ENCODE measurements at places on chromosomes 6 and 20.

GRCh38 chr6:149007846-149008245, 261.0 kb downstream of the UST start:
- no peak for DNase-seq

DNA sequence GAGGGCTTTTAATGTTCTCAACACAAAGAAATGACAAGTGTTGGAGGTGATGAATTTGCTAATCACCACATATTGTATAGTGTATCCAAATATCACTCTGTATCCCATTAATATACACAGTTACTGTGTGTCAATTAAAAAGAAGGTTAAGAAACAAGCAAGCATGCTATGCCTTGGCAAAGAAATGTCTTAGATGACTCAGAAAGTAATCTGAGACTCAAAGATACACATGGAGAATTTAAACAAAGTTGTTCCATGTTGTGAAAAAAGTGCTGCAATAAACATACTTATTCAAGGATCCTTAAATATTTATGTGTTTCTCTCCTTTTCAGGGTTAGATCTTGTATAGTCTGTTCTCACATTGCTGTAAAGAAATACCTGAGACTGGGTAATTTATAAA, 300.9 kb downstream of the DHX35 start:
- DNase-seq = no peak

DNA sequence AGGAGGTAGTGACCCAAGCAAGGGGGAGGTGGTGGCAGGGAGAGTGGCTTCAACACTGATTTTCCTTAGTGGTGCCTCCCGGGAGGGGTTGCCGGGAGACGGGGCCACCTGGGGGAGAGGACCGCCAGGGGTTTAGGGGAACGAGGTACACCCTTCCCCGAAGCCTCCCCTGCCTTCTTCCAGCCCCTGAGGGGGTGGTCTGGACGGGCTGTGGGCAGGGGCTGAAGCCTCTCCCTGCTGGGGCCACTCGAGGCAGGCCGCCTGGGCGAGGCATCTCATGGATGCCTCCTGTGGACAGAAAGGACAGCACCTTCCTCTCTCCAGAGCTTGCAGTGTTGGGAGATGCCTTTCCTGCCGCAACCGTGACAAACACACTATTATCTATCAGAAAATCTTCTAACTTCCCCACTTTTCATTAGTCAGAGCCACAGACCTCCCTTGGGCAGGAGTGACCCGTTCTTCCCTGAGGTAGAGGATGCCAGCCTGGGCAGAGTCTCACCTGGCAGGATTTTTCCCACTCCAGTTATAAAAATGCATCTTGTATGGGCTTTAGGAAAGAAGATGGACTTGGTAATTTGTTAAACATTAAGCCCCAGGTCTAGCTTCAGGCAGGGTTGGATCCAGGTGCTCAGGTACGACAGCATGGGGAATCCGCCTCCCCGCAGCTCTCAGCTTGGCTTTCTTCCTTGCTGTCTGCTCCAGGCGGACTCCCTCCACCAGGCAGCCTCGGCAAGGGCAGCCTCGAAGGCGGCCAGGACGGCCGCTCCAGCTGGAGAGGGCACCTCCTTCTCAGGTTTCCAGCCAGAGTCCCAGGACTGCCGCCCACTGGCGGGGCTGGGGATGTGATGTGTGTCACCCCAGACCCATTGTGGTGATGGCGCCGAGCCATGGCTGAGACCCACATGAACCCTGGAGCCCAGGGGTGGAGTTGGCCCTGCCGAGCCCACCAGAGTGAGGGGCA, 11.0 kb downstream of the HRH3 start:
- DNase-seq = no peak

- DNase-seq = no peak
These were observed 185.5 kb downstream of the CDH4 start for GRCh38 chr20:61437280-61438206.

GRCh38 chr20:52534616-52535015, 343.0 kb upstream of the ZFP64 start:
- no peak for DNase-seq

DNA sequence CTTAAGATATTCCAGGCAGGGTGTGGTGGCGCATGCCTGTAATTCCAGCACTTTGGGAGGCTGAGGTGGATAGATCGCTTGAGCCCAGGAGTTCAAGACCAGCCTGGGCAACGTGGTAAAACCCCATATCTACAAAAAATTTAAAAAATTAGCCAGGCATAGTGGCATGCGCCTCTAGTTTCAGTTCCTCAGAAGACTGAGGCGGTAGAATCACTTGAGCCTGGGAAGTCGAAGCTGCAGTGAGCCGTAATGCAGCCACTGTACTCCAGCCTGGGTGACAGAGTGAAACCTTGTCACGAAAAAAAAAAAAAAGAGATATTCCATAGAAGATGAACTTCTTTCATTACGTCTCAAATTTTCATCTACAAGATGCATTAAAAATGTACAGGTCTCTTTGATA, 46.7 kb upstream of the ISM1 start:
- DNase-seq = no peak

- DNase-seq = peak; percentile 66
These were observed at the start of gene EEF1A2 for GRCh38 chr20:63498960-63499337. Gene EEF1A2, minus strand, starts transcription at chr20:63499083. Its CDS starts 1,320 bp downstream, at chr20:63497763.

DNA sequence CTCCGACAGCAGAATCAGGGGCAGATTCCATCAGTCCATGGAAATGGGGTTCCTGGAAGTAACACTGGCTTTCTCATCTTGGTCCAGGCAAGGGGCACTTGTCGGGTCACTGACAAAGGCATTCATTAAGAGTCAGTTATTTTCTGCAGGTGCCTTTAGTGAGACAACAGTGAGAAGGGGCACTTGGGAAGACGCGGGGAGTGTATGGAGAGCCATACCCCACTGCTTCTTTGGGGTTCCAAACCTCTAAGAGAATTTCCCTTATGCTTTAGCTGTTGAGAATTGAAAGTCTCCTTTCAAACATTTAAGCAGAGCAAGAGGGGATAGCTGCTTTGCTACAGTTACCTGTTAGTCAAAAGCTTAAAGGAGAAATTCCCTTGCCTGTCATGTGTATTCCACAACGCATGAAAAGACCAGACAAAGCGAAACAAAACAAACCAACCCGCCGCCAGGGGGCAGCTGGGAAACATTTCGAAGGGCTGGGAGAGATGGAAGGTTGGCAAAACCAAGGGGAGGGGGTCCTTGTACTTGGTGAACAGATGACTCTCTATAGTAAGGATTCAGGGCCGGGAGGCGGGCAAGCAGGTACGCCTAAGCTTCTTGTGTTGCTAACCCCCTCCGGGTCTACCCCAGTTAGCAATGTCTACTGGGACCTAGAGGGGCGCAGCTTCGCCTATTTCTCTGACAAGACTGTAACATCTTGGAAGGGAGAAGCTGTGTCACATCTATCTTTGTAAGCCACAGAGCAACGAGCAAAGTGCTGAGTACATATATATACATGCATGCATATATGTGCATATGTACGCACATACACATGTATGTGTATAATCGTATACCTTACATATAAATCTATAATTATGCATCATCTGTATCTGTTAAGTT, 474.9 kb upstream of the AGPAT4 start:
- peak; percentile 81 for DNase-seq

DNA sequence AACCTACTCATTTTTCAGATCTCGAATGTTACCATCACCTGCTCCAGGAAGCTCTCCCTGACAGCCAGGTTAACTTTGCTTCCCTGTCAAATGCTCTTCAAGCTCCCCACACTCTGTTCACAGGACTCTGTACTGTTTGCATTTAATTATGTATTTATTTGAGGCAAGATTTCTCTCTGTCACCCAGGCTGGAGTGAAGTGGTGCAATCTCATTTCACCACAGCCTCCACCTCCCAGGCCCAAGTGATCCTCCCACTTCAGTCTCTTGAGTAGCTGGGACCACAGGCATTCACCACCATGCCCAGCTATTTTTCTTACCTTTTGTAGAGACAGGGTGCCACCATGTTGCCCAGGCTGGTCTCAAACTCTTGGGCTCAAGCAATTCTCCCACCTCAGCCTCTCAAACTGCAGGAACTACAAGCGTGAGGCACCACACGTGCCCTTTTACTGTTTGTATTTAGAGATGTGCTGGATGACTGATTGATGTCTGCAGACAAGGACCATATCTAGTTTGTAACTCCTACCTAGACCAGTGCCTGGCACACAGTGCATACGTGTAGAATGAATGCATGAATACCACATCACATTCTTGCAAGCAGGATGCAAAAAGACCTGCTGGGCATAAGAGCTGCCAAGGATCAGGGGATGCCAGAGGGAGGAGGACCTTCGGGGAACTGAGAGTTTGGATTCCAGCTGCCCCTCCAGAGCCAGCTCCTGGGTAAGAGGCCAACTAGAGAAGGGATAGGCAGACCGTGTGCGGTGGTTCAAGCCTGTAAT, 15.6 kb upstream of the CBFA2T2 start:
- DNase-seq = no peak

GRCh38 chr6:154249499-154250298, 106.9 kb downstream of the IPCEF1 start:
- no peak for DNase-seq

GRCh38 chr6:151063352-151063751, 176.4 kb upstream of the AKAP12 start:
- no peak for DNase-seq

DNA sequence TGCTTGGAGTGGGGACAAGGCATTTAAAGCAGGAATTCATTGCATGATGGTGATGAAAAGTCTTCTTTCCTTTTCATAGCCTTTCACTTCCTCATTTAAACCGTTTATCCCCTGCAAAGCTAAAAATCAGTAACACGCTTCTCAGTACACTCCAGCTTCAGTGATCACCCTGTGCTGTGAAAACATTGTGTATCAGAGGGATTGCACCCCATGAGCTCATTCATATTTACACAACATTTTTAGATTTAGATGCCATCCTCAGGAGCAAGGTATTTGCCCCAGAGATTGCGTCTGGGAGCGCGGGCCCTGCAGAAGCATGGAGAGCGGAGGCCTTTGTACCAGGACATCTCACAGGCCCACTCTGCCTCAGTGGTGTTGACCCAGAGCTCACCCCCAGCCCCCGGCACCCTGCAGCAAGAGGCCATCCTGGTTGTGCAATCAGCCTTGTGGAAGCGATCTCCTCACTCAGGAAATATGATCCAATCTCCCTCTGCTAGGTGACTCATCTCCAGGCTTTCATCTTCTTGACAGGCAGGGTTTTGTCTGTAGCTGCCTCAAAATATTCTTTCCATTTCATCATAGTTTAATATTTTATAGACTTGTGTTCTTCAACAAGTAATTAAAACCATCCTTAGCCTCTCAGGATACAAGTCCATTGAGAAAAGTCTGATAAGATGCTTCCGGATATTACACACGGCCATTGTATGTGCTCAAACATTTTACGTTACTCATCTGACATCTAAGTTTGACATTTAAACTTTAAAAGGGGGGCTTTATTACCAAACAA, 38.9 kb upstream of the THBS2 start:
- no peak for DNase-seq

- DNase-seq = no peak
These were observed 68.8 kb downstream of the FGD2 start for GRCh38 chr6:37074053-37074827.

DNA sequence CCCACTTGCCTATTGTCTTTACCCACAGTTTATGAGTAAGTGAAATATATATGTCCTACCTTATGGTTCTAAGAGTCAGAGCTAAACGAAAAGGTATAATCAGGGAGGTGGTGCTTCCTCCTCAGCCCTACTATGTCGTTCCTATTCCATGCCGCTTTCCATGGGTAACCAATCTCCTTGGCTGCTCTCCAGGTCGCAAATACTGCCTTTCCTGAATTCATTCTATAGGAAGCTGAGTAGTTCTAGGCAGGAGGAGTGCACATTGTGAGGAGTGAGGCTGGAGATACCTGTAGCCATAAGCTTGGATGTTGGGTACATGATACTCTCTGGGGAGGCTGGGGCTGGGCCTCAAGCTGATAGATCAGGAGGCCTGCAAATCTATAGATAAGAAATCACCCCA, 5.8 kb downstream of the IL20RA start:
- no peak for DNase-seq

DNA sequence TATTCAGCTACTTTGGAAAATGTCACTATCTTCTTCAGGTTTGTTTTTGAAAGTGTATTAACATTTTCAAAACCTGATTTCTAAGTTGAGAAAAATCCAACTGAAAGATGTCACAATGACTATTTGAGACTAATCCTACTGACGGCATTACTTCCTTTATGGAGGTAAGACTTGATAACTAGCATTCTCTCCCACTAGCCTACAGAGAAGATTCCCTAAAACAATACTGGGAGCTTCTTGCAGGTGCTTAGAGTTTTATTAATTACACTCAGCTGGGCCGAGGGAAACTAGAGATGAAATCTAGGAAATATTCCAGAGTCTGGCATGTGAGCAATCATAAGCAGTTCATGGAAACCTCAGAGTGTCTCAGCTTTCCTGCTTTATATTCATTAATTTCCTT, 114.0 kb downstream of the LCA5 start:
- DNase-seq = no peak
